ENCODE measurements at places on chromosomes 2 and 18. TPM values are rescaled to one million over a fixed set of nuclear protein-coding genes. Genes with fewer than 3 reads are reported as not detected.

The MYOM1 gene
- total RNA-seq: 11.2 TPM

The ZEB2 gene
- 147 TPM for total RNA-seq

The ITGA4 gene
- 24.1 TPM for total RNA-seq

The FAM124B gene
- 1.9 TPM for total RNA-seq

GRCh38 chr2:217691920-217692666, 310.7 kb downstream of the TNS1 start:
- H3K4me3 ChIP-seq: no peak overlapping the region
- H3K4me1 ChIP-seq: peaks cover 11% of the 10 kb centered on the region
- no peaks in the 10 kb centered on the region for H3K27me3 ChIP-seq
- DNase-seq: peak; percentile 34
- H3K36me3 ChIP-seq: no peaks in the 10 kb centered on the region

DNA sequence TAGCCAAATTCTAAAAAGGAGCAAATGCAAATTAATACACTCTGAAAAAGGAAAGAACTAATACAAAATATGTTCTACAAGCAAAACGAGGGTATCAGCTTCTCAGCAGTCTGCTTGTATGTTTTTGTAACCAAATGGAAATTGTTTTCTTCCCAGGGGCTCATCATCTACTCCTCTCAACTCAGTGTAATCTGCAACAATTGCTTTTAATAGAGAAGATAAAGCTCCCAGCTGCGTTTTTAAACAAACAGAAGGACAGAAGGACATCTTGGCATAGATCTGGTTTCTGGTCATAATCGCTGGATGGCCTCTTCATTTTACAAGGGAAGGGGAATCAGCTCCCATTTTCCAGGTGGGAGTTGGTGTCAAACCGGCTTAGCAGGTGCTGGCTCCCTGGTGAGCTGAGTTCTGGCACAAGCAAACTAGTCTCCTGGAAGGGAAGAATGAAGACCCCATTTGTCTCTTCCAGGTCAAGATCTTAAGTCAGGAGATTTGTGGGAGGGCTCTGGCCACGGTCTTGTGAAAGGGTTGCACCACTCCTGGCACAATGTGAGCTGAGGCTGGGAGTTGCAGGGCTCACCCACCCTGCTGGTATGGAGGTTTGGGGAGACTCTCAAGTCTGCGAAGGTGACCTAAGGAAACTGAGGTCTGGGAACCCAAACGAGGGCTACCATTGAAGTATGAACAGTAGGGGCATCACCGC, 41.6 kb downstream of the NPPC start:
- no peaks in the 10 kb centered on the region for H3K36me3 ChIP-seq
- DNase-seq: no peak
- no peak overlapping the region for H3K27ac ChIP-seq

DNA sequence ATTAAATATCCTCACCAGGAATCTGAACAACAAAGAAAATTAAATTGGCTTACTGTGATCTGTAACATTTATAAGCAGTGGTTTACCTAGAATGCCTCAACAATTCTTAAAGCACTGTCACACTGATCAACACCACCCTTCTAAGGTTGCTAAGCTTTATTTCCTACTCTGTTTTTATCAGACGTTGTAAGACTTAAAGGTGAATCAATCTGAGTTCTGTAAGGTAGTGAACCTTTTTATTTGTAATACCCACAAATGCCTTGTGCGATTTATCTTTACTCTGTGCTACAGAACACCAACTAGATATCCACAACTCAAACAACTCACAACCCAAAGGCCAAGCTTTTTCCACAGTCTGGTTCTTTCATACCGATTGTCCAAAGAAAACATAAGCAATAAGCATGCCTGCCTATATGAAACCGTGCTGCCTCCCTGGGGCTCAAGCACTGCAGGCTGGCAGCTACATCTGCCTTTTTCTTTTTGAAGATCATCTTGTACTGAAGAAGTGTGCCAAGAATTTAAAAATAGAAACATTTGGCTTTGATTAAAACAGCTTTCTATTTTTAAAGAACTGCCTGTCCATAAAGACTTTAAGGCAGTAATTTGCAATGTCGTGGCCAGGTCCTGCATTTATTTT, 490.7 kb downstream of the NUP35 start:
- no peaks in the 10 kb centered on the region for H3K4me1 ChIP-seq
- no peak overlapping the region for H3K27ac ChIP-seq
- H3K27me3 ChIP-seq: no peaks in the 10 kb centered on the region
- DNase-seq: no peak
- no peak overlapping the region for H3K4me3 ChIP-seq
- H3K36me3 ChIP-seq: no peaks in the 10 kb centered on the region

DNA sequence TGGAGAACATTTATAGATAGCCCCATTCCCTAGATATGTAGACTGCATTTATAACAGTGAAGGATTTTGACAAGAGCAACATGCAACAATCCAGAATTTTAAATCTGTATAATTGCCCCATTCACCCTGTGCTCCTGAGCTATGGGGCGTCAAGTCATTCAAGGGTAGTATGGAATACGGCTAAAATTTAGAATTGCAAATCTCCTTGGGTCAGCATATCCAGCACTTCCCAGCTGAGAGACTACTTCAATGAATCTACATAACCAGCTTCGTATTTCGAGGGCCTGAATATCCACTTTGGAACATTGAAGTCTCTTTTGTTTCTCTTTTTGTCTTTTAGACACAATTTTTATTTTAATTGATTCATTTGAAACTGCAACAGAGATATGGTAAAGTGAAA, 28.4 kb upstream of the ACVR1C start:
- no peaks in the 10 kb centered on the region for H3K36me3 ChIP-seq
- no peaks in the 10 kb centered on the region for H3K4me1 ChIP-seq
- H3K4me3 ChIP-seq: no peak overlapping the region
- no peak for DNase-seq
- H3K27ac ChIP-seq: no peak overlapping the region

DNA sequence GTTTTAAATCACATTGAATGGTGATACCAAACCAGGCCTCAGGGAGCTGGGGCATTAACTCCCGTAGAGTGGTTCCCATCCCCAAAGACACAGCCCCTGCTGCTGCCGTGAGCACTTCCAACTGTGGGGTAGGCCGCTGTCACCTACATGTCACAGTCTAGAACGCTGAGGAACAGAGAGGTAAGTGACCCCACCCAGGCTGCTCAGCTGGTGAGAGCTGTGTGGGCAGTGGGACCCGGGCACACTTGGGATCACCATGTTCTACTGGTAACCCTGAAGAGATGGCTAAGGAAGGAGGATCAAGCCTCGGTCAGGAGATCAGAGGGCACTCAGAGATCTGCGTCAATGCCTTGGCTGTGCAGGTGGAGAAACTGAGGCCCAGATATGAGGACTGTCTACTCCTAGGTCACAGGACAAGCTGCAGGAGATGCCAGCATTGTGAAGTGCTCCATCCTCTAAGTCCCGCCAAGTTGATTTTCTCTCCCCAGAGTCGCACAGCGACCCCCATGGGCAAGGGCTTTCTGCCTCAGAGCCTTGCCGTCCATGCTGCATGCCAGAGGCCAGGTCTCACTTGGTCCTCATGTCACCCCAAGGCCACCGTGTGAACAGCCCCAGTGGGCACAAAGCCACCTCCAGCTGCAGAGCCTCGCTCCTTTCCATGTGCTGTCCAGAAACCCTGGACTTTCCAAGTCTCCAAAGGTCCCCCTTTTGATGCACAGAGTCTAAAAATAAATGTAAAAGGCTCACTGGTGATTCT, 144.2 kb upstream of the OTOS start:
- H3K36me3 ChIP-seq: no peaks in the 10 kb centered on the region
- no peaks in the 10 kb centered on the region for H3K4me1 ChIP-seq
- no peaks in the 10 kb centered on the region for H3K27me3 ChIP-seq
- no peak for DNase-seq

- DNase-seq: no peak
- H3K4me3 ChIP-seq: no peak overlapping the region
- H3K27me3 ChIP-seq: no peaks in the 10 kb centered on the region
- no peaks in the 10 kb centered on the region for H3K4me1 ChIP-seq
Observed at GRCh38 chr2:11582612-11582861, 48.7 kb downstream of the GREB1 start.

DNA sequence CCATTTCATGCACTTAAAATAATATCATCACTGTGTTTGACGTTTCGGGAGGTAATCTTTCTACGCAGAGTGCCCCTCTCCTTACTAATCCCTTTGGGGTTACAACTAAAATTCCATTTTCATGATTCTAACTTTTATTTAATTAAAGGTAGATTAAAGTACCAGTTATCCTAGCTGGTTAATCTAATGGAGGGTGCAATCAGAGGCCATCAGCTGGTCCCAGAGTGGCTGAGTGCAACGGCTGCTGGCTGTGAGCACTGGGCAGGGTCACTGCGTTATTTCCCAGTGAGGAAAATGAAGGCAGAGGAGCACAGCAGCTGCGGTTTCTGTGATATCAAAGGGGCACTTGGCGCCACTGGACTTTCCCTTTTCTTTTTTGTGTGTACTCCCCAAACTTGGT, 12.1 kb downstream of the SCYGR4 start:
- no peaks in the 10 kb centered on the region for H3K27me3 ChIP-seq
- H3K36me3 ChIP-seq: no peaks in the 10 kb centered on the region
- H3K27ac ChIP-seq: no peak overlapping the region
- no peak for DNase-seq

DNA sequence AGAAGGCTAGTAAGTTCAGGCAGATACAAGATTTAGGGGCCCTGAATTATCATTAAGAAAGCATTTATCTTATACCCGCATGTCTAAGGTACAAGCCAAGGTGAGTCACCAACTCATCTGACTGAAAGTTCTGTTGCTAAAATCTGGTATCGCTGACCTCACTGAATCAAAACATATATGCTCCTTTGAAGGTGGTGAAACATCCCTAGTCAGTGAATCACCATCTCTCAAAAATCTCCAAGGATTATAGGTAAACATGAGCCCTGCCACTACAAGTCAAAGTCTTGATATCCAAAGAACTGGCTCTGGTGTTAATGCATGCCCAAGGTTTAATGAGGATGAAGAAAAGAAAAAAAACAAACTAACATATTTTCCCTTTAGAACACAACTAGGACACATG, 43.5 kb downstream of the IRS1 start:
- H3K27ac ChIP-seq: peak overlapping the region; percentile 62
- H3K36me3 ChIP-seq: no peaks in the 10 kb centered on the region
- no peaks in the 10 kb centered on the region for H3K27me3 ChIP-seq
- no peak overlapping the region for H3K4me3 ChIP-seq
- DNase-seq: no peak

DNA sequence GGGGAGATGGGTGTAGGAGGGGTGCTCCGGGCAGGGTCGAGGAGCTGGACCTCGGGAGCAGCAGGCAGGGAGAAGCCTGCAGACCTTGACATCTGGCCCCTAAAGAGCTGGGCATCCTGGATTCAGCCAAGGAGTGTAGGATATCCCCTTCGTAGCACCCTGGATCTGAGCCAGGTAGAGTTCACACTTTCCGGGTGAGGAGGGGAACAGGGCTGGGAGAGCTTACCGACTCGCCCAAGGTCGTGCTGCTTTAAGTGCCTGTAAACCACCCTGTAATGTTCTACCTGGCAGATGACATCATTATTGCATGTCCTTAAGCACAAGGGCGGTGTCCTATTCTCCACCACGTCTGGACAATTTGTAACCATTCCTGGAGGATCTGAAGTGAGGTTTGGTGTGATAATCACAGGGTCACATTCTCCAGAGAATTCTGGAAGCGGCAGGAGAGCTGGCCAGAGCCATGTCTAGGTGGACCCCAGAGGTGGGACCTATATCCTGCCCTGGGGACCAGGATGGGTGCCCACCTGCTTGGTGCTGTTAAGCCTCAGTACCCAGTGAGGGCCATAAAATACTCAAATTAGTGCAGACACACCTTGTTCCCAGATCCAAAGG, 14.6 kb downstream of the ITM2C start:
- DNase-seq: no peak
- H3K4me3 ChIP-seq: no peak overlapping the region
- no peak overlapping the region for H3K27ac ChIP-seq
- no peaks in the 10 kb centered on the region for H3K27me3 ChIP-seq
- H3K36me3 ChIP-seq: no peaks in the 10 kb centered on the region
- no peaks in the 10 kb centered on the region for H3K4me1 ChIP-seq

DNA sequence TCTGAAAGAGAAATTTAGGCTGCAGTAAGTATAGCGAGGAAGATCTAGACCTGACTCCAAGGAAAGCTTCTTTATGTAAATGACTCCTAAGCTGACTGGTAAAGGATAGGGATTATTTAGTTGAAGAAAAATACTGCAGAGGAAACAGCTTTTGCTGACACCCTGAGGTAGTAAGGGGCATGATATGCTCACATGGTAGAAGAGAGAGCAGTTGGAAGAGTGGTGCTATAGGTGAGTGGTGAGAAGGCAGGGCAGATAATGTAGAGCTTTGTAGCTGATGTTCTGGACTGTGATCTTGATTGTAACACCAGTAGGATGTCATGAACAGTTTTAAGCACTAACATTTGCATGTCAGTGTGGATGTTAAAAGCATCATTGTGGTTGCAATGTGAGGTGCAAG, 639.1 kb upstream of the SLC39A10 start:
- H3K4me1 ChIP-seq: no peaks in the 10 kb centered on the region
- H3K4me3 ChIP-seq: no peak overlapping the region
- no peak for DNase-seq
- no peaks in the 10 kb centered on the region for H3K27me3 ChIP-seq
- H3K27ac ChIP-seq: no peak overlapping the region

DNA sequence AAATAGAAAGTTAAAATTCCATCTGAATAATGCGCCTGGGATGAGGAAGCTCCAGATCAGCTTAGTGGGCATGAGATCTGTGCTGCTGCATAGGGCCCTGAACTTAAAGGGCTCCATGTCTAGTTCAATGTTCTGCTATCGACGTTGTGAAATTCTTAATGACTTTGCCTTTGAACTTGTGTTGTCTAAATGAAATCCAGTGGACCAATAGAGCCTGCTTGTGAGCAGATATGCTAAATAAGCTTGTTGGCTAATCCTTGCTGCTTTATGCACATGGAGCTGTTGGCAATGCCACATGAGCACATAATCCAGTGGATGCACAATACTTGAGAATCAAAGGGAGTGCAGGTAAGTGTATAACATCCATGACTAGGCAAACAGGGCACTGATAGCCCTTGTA, 228.6 kb downstream of the TNS1 start:
- no peak overlapping the region for H3K27ac ChIP-seq
- H3K36me3 ChIP-seq: no peaks in the 10 kb centered on the region
- H3K27me3 ChIP-seq: no peaks in the 10 kb centered on the region
- no peak for DNase-seq
- no peak overlapping the region for H3K4me3 ChIP-seq
- H3K4me1 ChIP-seq: no peaks in the 10 kb centered on the region

DNA sequence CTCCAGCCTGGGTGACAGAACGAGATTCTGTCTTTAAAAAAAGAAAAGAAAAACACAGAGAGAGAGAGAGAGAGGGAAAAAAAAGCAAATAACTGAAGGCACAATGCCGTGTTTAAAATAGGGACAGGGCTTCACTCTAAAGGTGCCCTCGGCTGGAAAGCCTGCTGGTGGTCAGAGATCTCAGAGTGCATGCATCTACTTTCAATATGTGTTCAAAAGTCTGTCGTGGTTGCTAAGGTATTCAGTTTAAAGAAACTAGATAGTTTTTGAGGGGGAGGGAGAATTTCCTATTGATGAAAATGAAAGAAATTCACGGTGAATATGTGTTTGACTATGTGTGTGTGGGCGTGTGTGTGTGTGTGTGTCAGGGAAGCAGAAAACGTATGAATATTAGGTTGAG, 11.0 kb upstream of the CBLN2 start:
- H3K4me3 ChIP-seq: no peak overlapping the region
- no peak for DNase-seq
- H3K27ac ChIP-seq: no peak overlapping the region
- no peaks in the 10 kb centered on the region for H3K36me3 ChIP-seq
- H3K4me1 ChIP-seq: no peaks in the 10 kb centered on the region
- H3K27me3 ChIP-seq: no peaks in the 10 kb centered on the region

- no peak overlapping the region for H3K4me3 ChIP-seq
- no peak overlapping the region for H3K27ac ChIP-seq
- H3K4me1 ChIP-seq: no peaks in the 10 kb centered on the region
- H3K36me3 ChIP-seq: peaks cover 21% of the 10 kb centered on the region
Observed at GRCh38 chr2:232260075-232260474, 118.5 kb upstream of the ALPP start.
